HCT116 (cell line): ENCODE measurements at places on chromosomes 13 and 19.
A peak's percentile ranks its signal among the peaks of the same experiment; 100 is the strongest.

DNA sequence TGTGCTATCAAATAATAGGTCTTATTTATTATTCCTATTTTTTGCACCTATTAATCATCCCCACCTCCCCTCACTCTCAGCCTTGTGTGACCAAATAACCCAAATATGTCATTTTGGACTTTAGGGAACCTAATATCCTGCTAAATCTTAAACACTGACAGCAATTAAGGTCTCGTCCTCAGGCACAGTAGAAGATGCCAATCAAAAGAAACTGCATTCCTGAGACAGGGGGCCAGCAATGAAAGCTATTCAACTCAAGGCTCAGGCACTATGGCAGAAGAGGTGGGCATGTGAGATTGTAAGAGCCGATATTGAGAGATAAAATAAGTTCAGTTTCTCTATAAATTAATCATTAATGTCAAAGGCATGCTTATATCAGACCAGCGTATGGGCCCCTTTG is 1437.7 kb upstream of the PCDH9 start:
- DNase-seq, result no peak

GRCh38 chr13:77299587-77299986 is 27.3 kb downstream of the MYCBP2 start:
- DNase-seq, result no peak

DNA sequence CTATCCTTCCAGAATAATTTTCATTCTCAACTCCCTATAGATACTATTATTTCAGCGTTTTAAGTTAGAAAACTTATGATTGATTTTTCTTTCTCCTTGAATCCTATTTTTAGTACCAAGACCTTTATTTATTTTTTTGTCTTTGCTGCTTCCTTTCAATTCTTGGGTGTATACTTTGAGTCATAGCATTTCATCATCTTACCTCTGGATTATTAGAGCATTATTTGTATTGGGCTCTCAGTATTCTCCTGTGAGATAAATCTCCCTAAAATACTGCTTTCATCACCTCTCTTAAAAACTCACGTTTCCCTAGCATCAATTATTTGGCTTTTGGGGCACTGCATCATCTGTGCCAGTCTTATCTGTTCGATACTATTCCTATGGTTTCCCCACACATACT is 222.8 kb downstream of the POSTN start:
- no peak for DNase-seq

- DNase-seq, result no peak
Measured at GRCh38 chr13:46172531-46172991, 9.4 kb downstream of the LCP1 start.

DNA sequence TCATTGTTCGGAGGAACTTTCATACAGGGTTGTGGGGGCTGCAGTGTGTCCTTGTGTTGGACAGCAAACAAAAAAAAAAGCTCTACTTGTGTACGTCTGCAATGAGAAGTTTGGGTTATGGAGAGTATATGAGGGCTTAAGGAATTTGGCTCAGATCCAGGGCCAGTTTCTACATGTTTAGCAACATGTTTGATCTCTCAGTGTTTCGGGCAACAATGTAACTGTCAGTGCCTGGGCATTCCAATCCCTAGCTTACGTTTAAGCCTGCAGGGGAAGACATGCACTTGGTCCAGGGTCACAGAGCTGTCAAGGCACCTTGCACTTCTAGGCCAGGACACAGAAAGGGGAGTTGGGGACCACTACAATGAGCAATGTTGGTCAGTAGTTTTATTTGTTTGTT is 13.9 kb downstream of the ZNF543 start:
- DNase-seq, result no peak

DNA sequence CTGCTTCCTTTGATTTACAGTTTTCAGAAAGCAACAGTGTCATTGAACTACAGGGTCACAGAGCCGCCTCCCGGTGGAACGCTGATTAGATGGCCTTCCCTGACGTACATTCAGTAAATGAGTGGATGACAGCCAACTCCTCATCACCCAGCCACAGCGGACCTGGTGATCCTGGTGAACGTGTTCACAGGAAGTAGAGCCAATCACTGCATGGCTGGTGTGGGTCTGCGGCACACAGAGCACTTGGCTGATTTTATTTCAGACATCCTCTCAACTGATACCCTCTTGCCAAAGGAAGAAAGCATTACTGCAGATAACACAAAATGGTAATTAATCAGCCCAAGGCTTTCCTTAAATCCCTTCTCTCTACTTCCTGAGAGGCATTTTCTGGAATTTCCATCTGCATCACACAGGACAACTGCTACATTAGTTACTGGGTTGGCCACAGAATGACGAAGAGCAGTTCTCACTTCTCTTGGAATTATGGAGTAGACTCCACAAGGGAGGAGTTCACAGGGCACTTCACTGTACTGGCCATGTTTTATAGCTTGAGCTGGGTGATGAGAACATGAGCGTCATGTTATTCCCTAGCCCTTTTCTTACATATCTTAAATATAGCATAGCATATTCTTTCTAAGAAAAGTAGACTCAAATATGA is 84.0 kb upstream of the SLC7A1 start:
- no peak for DNase-seq

- peak; percentile 50 for DNase-seq
Measured at GRCh38 chr13:113122550-113123225, at the start of gene F10. TSS of gene F10 (plus strand) at chr13:113122799. CDS start at chr13:113122856, 57 bp downstream.

DNA sequence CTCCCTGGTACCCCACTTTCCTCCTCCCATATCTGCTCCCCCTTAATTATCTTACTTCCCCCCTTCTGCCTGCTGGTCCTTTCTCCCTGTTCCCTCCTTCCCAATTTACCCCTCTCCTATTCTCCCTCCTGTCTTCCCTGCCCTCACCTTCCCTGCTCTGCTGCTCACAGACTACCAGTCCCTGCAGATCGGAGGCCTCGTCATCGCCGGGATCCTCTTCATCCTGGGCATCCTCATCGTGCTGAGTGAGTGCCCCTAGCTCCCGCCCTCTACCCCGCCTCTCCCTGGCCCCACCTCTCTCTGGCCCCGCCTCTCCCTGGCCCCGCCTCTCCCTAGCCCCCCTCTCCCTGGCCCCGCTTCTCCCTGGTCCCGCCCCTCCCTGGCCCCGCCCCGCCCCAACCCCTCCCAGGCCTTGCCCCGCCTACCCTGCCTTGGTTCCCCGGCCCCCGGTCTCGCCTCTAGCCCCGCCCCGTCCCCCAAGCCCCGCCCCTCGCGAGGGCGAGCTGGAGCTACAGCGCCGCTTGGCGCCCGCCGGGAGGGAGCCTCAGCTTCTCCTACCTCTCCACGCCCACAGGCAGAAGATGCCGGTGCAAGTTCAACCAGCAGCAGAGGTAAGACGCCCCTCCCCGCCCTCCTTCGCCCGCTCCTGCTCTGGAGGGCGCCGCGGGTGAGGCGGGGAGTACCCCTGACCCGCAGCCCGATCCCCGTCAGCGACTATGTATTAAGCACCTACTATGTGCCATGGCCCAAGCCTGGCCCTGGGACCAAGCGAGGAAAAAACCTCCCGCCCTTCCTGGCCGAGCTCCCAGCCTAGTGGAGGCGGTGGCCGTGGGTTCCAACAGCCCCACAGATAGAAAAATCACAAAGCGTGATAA is 1.9 kb upstream of the FXYD7 start:
- peak; percentile 83 for DNase-seq

DNA sequence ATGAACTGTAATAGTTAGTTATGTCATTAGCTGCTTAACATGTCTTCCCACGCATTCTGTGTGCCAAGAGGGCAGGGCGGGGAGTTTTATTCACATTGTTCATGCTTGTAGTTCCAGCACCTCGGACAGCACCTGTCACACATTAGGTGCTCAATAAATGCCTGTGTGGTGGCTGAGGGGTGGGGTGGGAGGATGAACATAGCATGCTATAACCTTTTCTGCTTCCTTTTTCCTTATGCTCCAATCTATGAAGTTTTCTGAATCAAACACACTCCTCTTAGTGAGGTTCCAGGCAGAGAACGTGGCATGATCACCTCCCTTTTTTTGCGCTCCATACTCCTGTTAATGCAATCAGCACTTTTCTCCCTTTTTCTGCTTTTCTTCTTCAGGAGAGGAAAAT is 15.8 kb upstream of the PTPRS start:
- no peak for DNase-seq

GRCh38 chr13:45899406-45899805 is 47.9 kb upstream of the SIAH3 start:
- DNase-seq, result no peak
